ENCODE measurements at places on chromosomes 13 and 19.

DNA sequence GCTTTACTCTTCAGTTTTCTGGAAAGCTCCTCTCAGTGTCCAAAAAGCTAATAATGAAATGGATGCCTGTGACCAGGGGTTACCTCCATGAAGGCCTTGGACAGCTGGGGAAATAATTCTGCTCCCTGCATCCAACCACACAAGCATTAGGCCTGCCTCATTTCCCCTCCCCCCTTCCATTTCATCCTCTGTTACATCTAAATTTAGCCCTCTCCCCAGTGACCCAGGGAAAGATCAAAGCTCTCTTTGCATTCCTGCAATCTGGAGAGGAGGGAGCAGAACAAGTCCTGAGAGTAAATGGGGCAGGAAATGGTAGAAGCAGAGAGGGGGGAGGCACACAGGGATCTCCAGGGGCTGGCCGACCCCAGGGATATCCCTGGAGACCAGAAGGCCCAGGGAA, 452.7 kb downstream of the TSHZ3 start:
- DNase-seq = peak; percentile 65

- DNase-seq = no peak
Measured at GRCh38 chr19:38674388-38675171, 27.1 kb downstream of the ACTN4 start.

- no peak for DNase-seq
Measured at GRCh38 chr13:24921881-24922280, 157.9 kb downstream of the RNF17 start.

- DNase-seq = no peak
Measured at GRCh38 chr13:99878921-99879610, 92.5 kb downstream of the ZIC5 start.

GRCh38 chr19:17086120-17086519, 10.5 kb downstream of the MYO9B start:
- DNase-seq = no peak

- peak; percentile 91 for DNase-seq
Measured at GRCh38 chr19:4732680-4733114, 9.1 kb upstream of the DPP9 start.

- DNase-seq = no peak
Measured at GRCh38 chr19:46806656-46807055, 18.3 kb upstream of the SLC1A5 start.

GRCh38 chr13:62162860-62163259, 747.2 kb upstream of the PCDH20 start:
- no peak for DNase-seq

DNA sequence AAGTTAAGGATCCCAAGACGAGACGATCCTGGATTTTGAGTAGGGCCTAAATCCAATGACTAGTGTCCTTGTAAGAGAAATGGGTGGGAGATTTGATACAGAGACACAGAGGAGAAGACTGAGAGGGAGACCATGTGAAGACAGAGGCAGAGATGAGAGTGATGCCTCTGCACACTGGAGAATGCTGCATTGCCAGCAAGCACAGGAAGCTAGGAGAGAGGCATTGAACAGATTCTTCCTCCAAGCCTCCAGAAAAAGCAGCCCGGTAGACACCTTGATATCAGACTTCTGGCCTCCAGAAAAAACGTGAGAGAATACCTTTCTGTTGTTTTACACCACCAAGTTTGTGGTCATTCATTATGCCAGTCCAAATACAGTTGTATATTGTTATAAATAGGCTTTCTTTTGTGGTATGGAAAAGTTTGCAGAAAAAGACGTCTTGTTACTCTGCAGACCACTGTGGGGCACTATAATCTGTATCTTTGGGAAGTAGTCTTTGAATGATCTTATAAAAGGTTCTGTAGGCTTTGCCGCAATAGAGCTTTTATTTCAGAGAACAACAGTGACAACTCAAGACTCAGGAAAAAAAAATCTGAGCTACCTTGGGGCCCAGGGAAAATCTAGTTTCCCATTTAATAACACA, 17.9 kb upstream of the RFC3 start:
- peak; percentile 37 for DNase-seq

GRCh38 chr13:33934343-33934742, 116.4 kb downstream of the RFC3 start:
- DNase-seq = no peak

DNA sequence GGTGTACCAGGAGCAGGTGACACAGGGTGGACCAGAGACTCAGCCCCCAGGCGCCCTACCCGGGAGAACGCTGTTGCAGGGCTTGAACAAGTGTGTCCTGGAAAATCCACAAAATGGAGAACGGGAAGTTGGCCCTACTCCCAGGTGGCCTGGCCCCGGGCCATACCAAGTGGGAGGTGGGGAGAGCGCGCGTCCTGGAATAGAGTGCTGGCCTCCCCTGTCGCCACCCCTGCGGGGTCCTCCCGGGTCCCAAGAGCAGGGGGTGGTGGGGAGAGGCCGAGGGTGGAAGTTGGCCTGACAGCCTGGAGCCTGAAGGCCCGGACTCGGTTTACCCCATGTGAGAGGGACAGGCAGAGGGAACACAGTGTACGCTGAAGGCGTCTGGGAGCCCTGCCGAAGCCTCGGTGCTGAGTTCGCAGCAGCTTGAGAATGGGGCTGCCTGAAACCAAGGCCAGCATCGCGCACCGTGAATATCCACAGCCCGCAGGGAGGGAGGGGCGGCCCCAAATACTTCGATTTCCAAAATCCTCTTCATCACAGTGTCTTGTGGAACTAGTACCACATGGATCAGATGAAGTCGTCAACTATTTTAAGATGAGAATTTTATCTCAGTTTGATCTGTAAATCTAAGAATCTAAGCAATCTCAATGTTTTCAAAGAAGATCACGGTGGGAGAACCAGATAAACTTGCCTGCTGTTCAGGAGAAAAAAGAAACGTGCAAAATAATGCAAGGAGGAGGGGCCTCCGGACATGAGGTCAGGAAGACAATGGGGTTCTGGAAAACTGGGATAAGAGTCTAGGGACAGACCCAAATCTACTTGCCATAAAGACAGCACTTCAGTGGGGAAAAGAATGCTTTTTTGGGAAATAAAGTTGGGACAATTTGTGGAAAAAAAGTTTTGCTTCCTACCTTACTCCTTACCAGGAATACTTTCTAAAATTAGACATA, 10.4 kb upstream of the KLF16 start:
- DNase-seq = no peak

GRCh38 chr13:94822356-94822755, 110.0 kb upstream of the SOX21 start:
- DNase-seq = peak; percentile 16

DNA sequence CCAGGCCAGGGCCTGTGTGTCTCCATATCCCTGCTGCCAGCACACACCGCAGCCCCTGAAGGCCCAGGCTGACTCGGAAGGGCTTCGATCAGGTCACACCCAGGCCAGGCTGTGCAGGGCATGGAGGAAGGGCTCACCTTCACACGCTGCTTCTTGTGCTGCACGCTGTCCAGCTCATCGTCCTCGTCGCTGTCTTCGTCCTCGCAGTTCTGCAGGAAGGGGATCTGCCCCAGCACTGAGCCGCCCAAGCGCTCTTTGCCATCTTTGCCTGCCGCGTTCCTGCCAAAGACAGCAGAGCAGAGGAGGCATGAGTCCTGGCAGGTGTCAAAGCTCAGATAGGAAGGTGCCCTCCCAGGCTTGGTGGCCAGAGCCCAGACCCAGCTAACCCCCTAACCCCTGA, 13.7 kb upstream of the PRKD2 start:
- DNase-seq = no peak

GRCh38 chr19:15115762-15116615, 8.8 kb downstream of the SYDE1 start:
- no peak for DNase-seq

- no peak for DNase-seq
Measured at GRCh38 chr13:84096216-84096615, 213.9 kb upstream of the SLITRK1 start.

DNA sequence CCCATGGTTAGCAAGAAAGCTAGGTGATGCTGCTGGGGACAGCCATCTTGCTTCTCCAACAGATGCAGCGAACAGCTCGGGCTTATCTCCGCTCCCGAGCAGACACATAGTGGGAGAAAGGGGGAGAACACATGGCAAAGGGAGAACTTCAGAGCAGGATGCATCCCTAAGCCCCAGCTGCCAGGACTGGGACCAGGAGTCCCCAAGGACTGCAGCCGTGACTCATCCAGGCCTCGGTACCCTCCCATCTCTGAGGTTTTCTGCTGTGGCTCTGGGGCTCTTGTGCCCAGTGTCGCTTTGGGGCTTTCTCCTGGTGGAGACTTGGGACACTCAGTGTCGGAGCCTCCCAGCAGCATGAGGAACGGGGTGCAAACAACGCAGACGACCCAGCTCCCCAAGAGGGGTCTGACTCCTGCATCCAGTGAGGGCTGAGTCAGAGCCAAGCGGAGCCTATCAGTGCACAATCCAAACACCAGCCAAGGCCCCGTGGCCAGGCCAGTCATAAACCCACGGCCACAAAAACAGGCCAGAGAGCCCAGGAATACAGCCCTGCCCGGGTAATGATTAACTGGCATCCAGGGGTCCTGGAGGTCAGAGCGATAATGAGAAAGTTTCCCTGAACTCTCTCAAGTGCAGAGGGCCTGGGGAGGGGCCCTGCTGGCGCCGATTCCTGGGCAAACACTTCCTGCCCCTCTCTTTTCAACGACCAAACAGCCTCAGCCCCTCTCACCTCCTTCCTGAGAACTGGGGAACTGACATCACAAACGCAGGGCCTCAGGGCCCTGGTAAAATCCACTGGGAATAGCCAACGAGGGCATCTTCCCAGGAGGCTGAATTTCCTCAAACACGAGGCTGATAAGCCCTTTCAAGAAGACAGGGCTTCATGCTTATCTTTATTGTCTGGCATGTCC, 202.9 kb downstream of the USP12 start:
- no peak for DNase-seq

DNA sequence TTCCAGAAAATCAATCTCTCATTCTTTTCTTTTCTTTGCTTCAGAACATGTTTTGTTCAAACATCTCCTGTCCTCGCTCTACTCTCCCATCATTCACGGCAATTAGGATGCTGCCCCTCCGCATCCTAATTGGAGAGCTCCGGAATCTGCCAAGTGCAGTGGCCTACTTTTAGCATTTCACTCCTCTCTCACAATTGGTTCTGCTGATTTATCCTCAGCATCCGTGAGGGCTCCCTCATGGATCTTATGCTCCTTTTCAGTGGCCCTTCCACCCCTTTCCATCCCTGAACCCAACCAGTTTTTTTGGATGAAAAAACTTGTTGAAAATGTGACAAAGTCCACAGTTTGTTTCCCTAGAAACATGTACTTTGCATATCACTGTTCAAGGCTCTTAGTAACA, 22.4 kb downstream of the AMER2 start:
- no peak for DNase-seq

GRCh38 chr19:31121501-31121900, 227.7 kb downstream of the TSHZ3 start:
- no peak for DNase-seq

DNA sequence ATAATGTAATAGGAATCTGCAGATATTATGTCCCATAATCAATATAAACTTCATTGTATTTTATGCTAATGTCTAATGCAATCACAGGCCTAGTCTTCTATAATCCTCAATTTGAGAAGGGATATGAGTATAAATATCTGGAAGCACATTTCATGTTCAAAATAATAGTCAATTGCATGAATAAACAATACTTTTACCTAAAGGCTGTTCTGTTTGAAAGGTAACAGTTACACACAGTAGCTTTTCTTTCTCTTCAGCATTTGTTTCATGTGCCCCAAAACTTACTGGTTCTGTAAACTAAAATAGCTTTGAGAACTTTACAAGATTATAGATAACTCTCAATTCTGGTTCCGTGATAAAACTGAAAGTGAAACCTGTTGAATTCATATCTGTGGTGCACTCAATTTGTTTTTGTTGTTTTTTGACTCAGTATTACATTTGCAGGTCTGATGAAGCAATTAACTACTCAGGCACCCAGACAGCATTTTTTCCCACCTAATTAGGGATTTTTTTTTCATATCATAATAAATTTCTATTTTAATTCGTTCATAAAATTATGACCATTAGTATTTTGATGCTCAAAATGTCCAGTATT, 1193.8 kb downstream of the SLITRK1 start:
- no peak for DNase-seq

DNA sequence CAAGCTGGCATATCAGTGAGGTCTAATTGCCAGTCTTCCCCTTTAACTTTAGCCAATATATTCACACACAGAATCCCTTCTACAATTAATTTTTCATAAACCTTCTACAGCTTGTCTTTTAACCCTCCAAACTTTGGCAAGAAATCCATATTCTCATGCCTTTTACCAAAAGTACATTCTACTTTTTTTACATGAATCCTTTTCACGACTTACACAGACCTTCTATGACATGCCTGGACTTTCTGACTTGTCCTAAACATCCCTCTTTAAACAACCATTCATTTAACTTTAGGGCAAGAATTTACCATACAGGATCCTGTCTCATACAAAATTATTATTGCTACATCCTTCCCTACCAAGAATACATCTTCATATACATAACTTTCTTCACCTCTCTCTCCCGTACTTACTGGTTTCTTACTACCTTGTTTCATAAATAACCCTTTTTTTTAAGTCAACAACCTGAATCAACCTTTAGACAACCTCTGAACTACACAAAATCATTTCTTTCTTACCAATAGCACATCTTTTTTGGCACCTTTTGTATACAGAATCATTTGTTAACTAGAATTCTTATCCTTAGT, 23.5 kb downstream of the ZNF544 start:
- DNase-seq = peak; percentile 58

GRCh38 chr13:96299235-96299634, 209.3 kb downstream of the HS6ST3 start:
- DNase-seq = no peak

DNA sequence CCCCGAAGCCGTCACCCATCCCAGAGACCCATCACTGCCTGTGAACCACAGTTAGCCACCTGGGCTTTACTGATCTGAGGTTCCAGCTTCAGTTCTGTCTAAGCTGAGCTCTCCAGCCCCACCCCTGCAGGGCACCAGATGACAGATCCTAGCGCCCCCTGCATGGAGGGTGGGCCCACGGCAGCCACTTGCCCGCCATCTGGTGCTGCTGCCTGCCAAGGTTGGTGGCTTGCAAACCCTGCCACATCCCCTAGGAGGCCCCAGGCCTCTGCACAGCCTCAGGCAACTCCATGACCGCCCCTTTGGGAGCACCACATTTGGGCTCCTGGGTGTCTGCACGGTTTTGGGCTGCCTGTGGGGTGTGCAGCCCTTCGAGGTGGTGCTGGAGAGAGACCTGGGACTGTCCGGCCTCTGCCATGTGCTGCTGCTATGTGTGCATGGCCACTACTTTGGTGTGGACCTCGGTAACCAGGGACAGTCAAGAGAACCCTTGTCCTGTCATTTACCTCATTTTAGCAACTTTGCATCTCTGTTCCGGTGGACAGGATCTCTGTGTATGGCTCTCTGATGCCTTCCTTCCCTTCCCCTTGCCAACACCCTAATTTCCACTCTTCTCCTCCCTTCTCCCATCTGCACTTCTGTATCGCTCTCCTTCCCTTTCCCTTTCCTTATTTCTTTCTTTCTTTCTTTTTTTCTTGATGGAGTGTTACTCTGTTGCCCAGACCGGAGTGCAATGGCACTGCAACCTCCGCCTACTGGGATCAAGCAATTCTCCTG, 17.4 kb upstream of the SDHAF1 start:
- DNase-seq = peak; percentile 95

All from GM23338 (cell line).